T-helper 1 cell (primary cell): ENCODE measurements at places on chromosomes 1 and 21.
A peak's percentile ranks its signal among the peaks of the same experiment; 100 is the strongest.

- DNase-seq, result no peak
Observed at GRCh38 chr1:60958001-60958400, 124.4 kb upstream of the NFIA start.

DNA sequence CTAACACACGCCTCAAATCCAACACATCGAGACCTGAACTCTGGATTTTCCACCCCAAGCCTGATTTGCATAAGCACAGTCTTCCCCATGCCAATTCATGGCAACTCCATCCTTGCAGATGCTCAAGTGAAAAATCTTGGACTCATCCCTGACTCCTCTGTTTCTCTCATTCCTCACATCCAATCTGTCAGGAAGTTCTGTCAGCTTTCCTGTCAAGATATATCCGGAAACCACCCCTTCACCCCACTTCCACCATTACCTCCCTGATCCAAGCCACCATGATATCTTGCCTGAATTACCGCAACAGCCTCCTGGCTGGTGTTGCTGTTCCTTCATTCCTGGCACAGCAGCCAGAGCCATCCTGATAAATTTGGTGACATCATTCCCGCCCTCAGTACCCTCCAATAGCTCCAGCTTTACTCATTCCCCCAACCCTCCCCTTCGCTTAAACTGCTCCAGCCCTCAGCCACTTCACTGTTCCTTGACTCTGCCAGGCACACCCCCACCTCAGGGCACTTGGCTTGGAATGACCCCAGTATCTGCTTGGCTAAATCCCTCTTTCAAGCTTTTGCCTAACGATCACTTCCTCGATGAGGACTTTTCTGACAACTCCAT, 17.4 kb downstream of the TCEA3 start:
- no peak for DNase-seq

- no peak for DNase-seq
Observed at GRCh38 chr1:46823151-46823550, 24.3 kb downstream of the CYP4B1 start.

DNA sequence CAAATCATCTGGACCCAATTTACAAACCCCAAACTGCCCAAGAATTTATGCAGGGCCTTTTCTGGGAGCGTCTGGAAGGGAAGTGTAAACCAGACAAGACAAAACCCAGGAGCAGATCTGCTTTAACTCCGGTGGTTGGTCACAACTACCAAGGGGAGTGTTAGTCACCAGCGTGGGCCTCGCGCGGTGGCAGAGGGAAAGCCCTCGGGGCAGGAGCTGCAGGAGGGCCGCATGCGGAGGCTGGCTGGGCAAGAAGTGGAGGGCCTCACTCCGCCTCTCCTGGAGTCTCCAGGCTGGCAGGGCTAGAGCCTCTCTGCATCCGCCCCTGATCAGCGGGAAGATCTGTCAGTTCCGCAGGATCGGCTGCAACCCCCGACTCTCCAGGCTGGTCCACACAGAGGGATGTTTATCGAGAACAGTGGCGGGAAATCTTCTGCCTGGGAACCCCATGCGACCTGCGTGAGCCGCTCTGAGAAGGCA, 2.0 kb downstream of the COL24A1 start:
- no peak for DNase-seq

GRCh38 chr1:202122639-202123335, at the start of gene GPR37L1:
TSS of gene GPR37L1 (plus strand) at chr1:202122917. CDS start at chr1:202122964, 47 bp downstream.
- no peak for DNase-seq

GRCh38 chr1:116518400-116518799, 52.4 kb downstream of the CD58 start:
- DNase-seq, result no peak

- DNase-seq, result no peak
Observed at GRCh38 chr1:32904797-32905196, 3.6 kb upstream of the TMEM54 start.

DNA sequence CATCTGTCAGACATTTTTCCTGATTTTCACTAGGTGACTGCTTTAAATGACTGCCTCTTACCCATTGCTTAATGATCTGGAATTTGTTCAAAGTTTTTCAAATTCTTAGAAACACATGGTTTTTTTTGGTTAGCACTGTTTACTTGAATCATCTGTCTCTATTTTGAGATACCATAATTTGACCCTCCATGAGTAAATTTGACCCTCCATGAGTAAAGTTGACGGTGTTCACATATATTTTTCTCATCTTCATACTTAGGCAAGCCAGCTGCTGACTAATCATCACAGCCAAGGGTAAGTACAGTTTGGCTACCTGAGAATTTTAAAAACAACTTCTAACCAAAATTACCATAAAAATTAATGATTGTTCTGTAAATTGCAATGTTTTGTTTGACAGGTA, 586.5 kb downstream of the PTBP2 start:
- no peak for DNase-seq

DNA sequence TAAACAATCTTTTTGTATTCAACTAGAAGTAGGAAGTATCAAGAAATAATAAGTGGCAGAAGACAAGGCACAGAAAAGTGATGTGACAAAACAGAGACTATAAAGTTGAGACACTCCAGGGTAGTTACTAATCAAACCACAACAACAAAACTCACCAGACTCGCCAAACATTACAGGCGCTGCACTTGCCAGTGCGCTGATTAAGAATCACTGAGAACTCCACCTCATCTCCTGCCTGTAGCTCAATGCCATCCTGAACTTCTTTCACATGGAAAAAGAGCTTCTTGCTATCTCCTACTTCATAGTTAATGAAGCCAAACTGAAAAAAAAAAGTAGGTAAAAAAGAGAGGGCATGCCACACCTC, 2.8 kb upstream of the NRAS start:
- no peak for DNase-seq

GRCh38 chr1:59220356-59220755, 76.5 kb upstream of the FGGY start:
- DNase-seq, result no peak

GRCh38 chr21:30831194-30831765, 1.7 kb upstream of the KRTAP7-1 start:
- no peak for DNase-seq

- DNase-seq, result no peak
Observed at GRCh38 chr1:167227934-167228378, 7.3 kb downstream of the POU2F1 start.

- peak; percentile 22 for DNase-seq
Observed at GRCh38 chr1:53860967-53861411, 22.9 kb upstream of the NDC1 start.

- no peak for DNase-seq
Observed at GRCh38 chr1:25664357-25665199, 48.0 kb downstream of the MAN1C1 start.

- no peak for DNase-seq
Observed at GRCh38 chr21:36132696-36133095, 2.2 kb upstream of the CBR3 start.

DNA sequence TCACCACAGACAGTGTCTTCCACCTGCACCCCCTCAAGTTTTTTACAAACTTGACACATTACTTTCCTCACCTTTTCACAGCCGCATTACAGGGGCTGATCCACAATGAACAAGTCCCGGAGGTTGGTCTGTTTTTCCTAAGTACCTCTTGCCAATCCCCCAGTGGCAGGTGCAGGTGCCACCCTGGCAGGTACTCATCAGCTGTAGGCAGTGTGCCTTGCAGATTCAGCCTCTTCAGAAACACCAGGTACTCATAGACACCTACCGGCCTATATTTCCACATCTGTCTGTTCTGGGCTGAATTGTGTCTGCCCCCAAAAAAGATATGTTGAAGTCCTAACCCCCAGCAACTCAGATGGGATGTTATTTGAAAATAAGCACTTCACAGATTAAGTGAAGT, 81.4 kb upstream of the CNIH3 start:
- DNase-seq, result no peak
